KG1 (cell line): ENCODE measurements at places on chromosomes 2 and 18.
A peak's percentile ranks its signal among the peaks of the same experiment; 100 is the strongest.

DNA sequence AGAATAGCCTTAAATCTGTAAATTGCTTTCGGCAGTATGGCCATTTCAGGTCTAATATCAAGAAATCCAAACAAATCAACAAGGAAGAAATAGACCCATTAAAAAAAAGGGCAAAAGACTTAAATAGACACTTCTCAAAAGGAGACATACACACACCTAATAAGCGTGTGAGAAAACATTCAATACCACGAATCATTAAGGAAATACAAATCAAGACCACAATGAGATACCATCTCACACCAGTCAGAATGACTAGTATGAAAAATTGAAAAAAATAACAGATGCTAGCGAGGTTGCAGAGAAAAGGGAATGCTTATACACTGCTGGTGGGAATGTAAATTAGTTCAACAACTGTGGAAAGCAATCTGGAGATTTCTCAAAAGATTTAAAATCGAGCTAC, 243.2 kb downstream of the DSEL start:
- DNase-seq: no peak

DNA sequence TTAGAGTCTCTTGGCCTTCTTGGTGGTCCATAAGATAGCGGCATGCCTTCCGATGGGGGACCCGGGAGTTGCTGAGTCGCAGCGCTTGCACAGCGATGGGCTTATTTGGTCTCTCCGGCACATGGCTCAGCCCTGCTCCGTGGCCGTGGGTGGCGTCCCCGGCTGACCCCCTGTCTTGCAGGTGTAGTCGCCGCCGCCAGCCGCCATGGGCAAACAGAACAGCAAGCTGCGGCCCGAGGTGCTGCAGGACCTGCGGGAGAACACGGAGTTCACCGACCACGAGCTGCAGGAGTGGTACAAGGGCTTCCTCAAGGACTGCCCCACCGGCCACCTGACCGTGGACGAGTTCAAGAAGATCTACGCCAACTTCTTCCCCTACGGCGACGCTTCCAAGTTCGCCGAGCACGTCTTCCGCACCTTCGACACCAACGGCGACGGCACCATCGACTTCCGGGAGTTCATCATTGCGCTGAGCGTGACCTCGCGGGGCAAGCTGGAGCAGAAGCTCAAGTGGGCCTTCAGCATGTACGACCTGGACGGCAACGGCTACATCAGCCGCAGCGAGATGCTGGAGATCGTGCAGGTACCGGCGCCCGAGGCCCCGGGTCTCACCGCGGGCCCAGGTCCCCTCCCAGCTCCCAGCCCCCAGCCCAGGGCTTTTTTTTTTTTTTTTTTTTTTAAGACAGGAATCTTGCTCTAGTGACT, 28.4 kb downstream of the ODC1 start:
- DNase-seq: no peak

- no peak for DNase-seq
Observed at GRCh38 chr18:73646772-73647171, 500.9 kb downstream of the FBXO15 start.

- DNase-seq: peak; percentile 71
Observed at GRCh38 chr2:86194751-86195054, 559 bp downstream of the IMMT start.

- DNase-seq: no peak
Observed at GRCh38 chr2:207911215-207911614, 114.1 kb downstream of the PLEKHM3 start.

GRCh38 chr18:36493349-36494159, 196.0 kb downstream of the FHOD3 start:
- DNase-seq: no peak
